Fibroblast of skin of abdomen (primary cell): ENCODE measurements at places on chromosomes 3 and 15.

GRCh38 chr3:31312400-31312799 lies 220.3 kb upstream of the STT3B start:
- peak; percentile 11 for DNase-seq

- no peak for DNase-seq
Observed at GRCh38 chr15:28122038-28122949, 23.2 kb upstream of the OCA2 start.

GRCh38 chr3:107938143-107938542 lies 152.7 kb downstream of the CD47 start:
- peak; percentile 40 for DNase-seq

- no peak for DNase-seq
Observed at GRCh38 chr15:58274885-58275284, 136.7 kb downstream of the AQP9 start.

DNA sequence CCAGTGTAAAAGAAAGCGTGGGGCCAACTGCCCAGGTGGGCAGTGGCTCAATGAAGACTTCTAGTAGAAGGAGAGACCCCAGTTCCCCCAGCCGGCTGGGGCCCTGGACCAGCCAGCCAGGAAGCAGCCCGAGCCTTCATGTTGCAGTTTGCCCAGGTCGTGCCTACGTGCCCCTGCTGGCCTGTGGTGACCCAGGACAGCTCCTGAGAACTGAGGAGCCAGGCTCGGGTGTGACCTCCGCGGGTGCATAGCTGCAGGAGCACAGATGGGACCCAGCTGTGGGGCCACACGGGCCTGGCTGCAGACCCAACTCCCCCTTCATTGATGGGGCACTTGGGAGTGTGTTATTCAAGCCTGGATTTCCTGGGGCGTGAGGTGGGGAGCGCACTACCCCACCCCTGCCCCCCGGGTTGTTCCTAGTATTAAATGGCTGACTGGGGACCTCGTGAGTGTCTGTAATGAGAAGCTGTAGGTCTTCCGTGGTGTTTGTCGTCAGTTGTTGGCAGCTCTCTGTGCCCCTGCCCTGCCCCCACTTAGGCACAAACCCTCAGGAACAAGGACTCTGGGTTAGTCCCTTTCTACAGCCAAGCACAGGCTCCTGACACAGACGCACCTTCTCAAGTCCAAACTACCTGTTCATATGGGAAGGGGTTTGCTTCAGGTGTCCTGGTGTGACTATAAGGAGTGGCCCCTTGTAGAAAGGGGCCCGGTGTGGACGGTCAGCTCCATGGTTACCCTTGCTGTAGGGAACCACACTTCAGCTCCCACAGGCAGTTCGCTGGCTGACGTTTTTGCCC lies 39.1 kb downstream of the IDH2 start:
- no peak for DNase-seq

DNA sequence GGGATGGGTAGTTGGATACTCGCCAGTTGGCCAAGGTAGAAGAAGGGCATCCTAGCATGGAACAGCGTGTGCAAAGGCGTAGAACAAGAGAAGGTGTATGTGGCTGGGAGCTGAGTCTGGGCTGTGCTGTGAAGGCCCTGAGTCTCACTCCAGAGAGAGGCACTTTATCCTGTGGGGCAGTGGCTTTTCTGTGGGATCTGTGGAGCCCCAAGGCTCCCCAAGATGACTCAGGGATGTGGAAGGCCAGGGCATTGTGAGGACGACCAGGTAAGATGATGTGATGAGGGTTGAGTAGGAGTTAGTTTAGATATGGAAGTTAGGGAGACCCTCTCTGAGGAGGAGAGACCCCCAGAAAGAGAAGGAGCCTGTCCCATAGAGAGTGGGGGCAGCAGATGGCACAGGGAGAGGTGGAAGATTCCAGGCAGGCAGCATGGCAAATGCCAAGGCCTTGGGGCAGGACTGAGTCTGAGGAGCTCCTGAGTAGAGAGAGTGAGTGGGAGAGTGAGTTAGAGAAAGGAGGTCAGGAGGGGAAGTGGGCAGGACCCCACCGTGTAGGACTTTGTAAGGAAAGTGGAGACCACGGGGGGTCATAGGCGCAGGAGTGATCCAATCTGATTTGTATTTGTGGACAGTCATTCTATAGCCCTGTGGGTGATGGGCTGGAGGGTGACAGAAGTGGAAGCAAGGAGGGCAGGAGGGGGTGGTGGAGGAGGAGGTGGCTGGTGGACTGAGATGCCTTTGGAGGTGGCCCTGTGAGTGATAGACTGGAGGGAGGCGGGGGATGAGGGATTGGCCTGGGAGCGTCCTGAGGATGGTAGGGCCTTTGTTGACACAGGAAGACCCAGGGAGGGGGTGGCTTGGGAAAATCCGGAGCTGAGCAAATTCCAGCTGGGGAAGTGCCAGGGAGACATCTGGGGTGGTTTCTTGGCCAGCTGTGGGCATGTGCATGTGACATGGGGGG lies 50.3 kb downstream of the FBLN2 start:
- no peak for DNase-seq

DNA sequence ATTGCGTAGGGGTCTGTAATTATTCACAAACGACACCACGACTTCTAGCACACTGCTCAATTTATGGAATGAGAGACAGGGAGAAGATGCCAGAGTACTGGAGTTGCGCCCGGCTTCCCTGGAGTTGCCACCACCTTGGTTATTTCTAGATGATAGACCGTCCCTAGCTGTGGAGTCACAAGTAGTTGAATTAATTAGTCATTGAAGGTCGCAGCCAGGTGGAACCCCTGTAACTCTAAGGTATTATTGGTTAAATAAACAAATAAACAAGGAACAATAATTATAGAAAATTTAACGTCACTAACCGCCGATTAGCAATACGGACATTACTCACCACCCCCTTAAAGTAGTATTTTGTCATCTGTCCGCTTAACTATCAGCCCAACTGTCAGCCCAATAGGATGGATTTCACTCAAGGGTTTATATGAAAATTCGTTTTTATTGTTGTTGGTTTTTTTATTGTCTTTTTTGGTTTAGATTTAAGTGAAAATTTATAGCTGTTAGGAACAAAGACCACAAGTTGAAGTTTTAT lies 911 bp upstream of the AZI2 start:
- DNase-seq, result no peak

DNA sequence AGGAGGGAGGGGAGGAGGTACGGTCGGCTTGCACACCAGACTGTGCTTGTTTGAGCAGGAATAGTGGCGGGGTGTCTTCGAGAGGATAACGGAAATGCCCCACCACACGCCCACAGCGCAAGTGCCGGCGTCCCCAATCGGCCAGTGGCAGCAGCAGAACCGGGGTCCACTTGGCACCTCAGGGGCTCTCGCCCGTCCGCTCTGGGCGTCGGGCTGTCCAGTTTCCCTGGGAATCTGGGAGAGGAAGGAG lies 53.7 kb downstream of the CCDC54 start:
- no peak for DNase-seq

DNA sequence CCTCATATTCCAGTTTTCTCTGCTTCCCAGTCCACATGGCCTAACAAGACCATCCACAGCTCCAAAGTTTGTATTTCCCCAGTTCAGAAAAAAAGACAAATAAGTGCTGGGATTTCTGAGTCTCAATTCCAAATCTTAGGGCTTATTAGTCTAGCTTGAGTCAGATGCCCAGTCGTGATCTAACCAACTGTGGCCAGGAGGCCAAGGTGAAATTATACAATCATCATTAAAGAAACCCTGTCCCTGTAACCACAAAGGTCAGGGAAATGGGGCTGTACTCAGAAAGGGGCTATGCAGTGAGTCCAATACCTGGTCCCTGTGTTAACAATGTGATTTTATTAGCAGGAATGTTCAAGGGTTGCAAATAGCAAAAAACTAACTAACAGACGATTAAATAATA lies 40.5 kb upstream of the MITF start:
- DNase-seq, result no peak
